ENCODE measurements at places on chromosomes 5 and 9.

- DNase-seq = no peak
Observed at GRCh38 chr5:122719991-122720746, 54.7 kb upstream of the SNX2 start.

DNA sequence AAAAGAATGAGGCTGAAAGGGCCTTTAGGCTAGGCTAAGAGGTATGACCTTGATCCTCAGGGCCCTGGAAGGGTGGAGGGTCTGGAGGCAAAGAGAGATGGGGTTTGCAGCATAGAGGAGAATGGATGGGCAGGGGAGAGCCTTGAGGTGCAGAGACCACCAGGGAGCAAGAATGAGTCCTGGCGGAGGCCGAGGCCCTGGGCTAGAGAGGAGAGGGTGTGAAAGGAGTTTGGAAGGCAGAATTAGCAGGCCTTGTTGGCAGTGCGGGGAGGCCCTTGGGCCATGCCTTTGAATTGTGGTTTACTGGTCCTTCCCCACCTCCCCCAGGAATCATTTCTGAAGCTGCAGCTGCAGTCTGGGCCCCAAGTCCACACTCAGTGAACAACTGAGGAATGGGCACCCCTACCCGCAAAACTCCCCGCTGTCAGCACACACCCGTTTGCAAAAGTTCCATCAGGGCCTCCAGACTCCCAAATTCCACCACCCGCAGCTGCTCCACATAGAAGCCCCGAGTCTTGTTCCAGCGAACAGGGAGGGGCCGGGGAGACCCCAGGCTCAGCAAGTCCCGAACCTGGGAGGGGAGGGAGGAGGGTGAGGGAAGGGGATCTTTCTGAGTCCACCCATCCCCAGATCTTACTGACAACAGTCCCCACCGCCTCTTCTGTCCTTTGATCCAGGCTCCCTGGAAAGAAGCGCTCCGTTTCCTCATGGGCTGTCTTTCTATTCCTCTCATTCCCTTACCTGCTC is 2.1 kb downstream of the KIF12 start:
- no peak for DNase-seq

GRCh38 chr5:140140435-140140834 is 14.7 kb downstream of the IGIP start:
- no peak for DNase-seq

DNA sequence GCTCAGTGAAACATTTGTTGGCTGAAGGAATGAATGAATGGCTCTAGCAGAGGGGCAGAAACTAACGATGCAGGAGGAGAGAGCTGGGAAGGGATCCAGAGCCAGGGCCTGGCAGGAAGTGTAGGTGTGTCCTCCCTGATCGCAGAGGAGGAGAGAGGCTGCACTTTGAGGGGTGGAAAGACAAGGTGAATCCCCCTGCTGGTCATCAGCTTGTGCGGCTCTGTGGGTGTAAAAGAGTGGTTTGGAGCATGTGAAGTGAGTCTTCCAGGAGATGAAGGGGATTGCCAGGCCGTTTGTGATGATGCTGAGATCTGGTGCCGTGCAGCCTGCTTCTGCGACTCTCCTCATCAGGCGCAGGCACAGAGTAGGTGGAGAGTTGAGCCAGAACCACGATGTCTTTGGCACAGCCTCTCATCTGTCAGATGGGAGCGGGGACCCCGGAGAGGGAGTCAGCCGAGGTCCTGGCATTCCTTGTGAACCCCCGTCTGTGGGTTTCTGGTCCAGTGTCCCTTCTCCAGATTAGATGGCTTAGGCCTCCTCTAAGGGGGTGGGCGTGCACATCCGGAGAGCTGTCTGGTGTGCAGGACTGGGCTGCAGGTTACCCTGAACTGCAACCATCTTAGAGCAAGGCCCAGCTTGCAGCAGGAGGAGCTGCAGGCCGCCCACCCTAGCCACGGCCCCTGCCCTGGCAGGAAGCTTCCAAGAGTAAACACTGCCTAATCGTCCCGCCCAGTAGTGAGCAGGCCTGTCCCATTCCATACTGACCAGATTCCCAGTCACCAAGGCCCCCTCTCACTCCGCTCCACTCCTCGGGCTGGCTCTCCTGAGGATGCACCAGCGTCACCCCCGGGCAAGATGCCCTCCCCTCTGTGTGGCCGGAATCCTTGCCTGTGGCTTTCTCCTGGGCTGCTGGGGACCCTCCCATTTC is at the start of gene ADAMTS13:
ADAMTS13 (plus strand) TSS at position 753 of the 928 bp plus-strand sequence; CDS start at position 830, 77 bp downstream.
- DNase-seq = no peak

GRCh38 chr5:122870219-122870856 is 24.9 kb downstream of the SNX24 start:
- DNase-seq = no peak

- no peak for DNase-seq
Observed at GRCh38 chr9:100324594-100325200, 28.0 kb downstream of the TEX10 start.

- no peak for DNase-seq
Observed at GRCh38 chr9:129493002-129493705, 127.7 kb downstream of the C9orf50 start.
